Activated T-helper 1 cell treated with anti-CD3 and anti-CD28 coated beads, Interleukin-2, amount 50 U/mL, for 16 hours (primary cell): ENCODE measurements at places on chromosomes 6 and 20.
A peak's percentile ranks its signal among the peaks of the same experiment; 100 is the strongest.

GRCh38 chr6:38503960-38504682 lies 135.6 kb downstream of the BTBD9 start:
- DNase-seq = no peak

DNA sequence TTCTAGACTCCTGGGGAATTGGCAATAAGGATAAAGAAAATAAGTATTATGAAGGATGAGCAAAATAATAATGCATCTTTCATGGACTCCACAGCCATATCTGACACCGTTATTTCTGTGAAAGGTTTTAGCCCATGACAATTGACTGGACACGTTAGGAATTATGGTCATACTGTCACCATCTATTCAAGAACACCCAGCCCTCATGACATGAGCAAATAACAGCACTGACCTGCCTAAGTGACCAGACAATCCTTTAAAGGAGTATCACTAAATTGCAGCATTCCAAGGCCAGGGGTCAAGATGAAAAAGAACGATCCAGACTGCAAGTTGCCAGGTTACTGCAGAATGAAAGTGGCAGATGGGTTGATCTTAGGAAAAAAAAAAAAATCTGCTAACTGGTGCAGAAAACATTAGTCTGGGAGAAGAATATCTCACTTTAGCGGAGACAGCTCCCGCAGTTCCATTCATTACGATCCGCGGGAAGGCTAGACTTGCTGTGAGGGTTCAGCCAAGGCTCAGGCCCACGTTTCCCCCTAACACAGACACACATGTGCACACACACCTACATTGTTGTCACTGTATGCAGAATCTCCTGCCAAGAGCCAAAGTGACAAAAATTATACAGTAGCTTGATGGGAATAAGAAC lies 237.7 kb upstream of the AGPAT4 start:
- DNase-seq = no peak

- DNase-seq = no peak
Measured at GRCh38 chr20:4885877-4886276, 115.4 kb downstream of the SLC23A2 start.

- no peak for DNase-seq
Measured at GRCh38 chr6:143014764-143015163, 45.9 kb upstream of the AIG1 start.

DNA sequence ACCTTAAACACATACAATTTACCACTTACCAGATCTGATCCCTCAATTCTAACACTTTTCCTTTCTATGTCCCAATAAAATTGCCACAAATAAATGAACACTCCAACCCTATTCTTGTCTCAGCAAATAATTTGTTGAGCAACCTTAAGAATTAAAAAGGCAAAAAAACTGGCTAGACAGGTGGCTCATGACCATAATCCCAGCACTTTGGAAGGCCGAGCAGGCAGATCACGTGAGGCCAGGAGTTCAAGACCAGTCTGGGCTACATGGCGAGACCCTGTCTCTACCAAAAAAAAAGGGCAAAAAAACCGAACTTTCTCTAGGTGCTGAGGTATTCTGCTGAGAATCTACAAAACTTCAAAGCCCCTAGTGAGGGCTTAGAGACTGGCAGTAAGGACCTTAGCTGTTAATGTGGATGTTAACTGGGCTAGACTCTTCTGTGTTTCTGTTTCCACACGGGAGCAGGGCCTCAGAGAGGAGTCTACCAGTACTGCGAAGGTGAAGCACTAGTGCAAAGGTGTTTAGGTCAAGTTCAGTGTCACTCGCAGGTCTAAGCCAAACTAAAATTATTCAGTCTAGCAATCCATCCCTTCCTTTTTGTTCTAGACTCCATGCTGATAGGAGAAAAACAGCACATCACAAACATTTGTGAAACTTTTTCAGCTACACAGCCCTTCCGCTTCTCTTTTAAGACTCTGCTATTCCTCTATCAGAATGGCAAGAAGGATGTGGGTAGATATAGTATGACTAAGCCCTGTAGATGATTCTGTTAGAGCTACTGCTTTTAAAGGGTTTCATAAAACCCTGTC lies 2.6 kb downstream of the FASTKD5 start:
- DNase-seq = no peak

DNA sequence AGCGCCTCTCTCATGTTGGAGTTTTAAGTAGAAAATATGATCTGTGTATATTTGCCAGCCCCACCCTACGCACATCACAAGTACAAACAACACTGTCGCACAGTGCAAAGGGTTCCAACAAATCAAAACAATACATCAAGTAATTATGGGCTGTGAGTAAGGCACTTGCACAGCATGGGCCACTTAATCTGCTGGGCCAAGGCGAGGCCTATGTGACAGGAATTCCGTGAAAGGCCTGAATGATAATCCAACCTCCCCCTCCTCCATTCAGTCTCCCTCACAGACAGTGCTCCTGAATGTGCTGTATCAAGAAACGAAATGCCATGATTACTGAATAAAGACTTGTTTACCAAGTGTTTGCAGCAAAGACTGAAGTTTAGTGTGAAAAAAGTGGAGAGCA lies 130.1 kb upstream of the SLC2A12 start:
- DNase-seq = no peak

DNA sequence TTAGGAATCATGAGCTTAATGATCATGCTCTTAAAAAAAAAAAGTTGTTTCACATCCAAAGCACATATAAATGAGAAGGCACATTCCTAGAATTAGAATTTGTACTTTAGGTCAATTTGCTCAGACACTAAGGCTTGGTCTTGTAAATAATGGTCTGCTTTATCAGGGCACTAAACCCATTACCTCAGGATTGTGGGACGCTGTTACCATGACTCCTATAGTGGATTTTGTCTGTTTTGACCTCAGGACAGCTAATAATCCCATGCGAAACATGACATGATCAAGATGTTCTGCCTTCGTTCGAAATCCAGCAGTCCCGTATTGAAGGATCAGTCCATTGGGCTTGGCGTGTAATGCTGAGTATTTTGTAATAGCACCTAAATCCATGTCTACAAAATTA lies 2.4 kb downstream of the PGM3 start:
- DNase-seq = no peak

DNA sequence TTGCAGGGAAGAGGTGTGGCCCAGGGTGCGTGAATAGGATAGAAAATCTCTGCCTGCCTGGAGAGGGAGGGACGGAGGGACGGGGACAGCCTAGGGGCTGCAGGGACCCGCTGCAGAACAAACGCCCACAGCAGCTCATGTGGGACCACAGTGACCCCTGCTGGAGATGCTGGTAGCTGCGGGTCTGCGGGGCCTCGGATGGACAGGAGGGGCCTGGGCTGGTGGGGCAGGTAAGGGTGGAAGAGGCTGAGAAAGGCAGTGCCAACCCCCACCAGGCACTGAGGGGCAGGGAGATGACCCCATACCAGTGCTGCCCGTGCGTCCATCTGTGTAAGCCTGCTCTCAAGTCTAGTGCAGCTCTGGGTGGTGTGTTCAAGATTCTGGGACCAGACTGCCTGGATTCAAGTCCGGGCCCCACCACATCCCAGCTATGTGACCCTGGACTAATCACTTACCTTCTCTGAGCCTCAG lies 39.4 kb downstream of the KIAA1755 start:
- DNase-seq = peak; percentile 37

GRCh38 chr6:157635388-157636244 lies 187.4 kb upstream of the SNX9 start:
- DNase-seq = no peak

GRCh38 chr20:63177134-63177784 lies 38.7 kb downstream of the YTHDF1 start:
- DNase-seq = no peak

GRCh38 chr6:108655806-108656651 lies 95.3 kb downstream of the FOXO3 start:
- no peak for DNase-seq

DNA sequence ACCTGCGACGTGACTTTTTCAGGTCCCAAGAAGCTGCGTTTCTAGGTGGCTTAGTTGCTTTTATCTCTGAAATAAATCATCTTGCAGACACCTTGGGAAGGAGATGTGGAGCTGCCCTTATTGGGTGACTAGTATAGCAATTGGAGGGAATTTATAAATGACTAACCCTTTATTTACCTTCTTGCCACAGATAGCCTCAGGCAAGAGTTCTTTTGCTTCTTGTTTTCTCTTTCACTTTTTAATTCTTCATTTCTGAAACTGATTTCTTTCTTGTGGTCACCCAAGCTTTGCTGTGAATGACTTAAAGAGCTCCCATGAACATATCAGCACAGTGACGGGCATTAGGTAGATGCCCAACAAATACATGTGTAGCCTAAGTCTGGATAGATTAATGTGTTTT lies 3.0 kb downstream of the ADGRF4 start:
- no peak for DNase-seq

- DNase-seq = no peak
Measured at GRCh38 chr6:132695773-132696172, 18.1 kb downstream of the VNN1 start.

DNA sequence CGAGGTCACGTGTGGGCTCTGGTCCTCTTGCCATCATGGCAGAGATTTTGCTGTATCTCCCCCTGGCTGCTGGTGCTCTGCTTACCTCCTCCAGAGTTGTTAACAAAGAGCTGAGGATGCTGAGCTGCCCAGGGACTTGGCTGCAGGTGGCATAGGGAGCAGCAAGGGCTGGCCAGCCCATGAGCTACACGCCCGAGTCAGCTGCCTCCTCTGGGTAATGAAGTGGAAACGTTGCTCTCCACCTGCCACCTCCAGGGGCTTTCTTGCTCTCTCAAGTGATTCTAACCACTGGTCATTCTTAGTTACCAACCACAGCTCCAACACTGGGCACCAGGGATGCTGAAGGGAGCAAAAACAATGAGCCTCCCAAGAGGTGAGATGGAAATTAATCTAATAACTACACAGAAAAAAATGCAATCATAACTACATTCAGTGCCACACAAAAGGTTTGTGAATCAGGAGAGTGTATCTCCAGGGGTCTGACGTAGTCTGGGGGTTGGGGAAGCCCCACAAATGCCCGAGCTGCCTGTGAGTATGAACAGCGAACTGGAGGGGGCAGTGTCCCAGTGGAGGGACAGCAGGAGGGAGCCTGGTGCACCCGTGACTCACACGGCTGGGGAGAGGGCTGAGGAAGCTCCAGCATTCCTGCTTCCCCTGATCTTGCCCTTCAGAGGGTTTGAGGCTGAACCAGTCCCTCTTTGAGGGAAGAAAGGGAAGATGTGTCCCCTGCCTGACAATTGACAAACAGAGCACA lies 78.7 kb downstream of the CDH26 start:
- no peak for DNase-seq

GRCh38 chr20:17617212-17617867 lies 47.5 kb downstream of the DSTN start:
- no peak for DNase-seq

DNA sequence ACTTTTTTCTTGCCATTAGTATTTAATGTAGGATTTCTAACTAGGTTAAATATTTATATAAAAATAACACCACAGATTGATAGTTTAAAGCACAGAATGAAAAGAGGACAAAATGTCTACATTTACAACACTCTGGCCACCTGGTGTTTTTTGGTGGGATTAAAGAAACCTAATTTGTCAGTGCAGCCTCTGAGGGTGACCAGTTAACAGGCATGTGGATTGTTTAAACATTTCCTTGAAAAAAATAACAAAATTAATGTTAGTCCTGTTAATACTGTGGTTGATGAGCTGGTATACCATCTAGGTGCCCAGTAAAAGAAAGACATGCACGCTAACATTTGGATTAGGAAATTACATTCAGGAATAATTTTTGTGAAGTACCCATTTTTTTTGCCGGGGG lies 8.8 kb downstream of the SLC9A8 start:
- no peak for DNase-seq

- no peak for DNase-seq
Measured at GRCh38 chr6:142361779-142362750, 60.3 kb downstream of the ADGRG6 start.

DNA sequence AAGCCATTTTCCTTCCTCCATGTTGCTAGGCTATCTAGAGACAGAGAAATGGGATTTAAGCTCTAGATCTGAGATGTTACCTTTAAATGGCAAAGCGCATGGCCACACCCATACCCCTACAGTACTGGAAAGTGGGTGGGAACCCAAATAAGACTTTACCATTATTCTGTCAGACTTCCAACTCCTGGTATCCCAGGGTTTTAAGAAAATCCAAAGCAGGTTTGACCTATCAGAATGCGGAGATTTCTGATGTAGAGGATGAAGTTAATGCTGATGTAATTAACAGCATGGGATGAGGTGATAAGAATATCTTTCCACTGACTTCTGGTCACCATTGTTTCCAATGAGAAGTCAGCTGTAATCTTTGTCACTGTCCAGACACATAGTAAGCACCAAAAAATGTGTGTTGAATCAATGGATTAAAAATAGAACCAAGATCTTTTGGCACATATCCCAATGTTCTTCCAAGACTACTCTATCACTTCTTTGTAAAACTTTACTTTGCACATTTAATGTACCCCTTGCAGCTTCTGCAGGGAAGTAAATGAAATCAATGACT lies 140.8 kb upstream of the INSM1 start:
- no peak for DNase-seq

- DNase-seq = no peak
Measured at GRCh38 chr6:137878486-137879285, 11.6 kb downstream of the TNFAIP3 start.

DNA sequence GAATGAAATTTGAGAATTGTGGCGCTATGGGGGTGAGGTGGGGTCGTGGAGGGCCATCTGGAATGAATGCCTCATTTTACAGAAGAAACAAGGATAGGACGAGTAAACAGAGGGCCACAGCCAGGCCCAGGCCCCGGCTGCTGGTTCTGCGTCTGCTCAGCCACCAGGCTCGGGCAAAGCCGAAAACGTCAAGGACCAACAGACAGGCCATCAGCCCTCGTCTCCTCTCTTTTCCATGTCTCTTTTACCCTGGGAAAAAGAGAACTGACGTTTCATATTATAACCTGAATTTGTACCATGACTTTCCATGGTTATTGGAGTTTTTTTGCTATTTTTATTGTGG lies 212.4 kb upstream of the ARID1B start:
- no peak for DNase-seq

- DNase-seq = no peak
Measured at GRCh38 chr6:18978337-18979128, 591.4 kb downstream of the RNF144B start.

DNA sequence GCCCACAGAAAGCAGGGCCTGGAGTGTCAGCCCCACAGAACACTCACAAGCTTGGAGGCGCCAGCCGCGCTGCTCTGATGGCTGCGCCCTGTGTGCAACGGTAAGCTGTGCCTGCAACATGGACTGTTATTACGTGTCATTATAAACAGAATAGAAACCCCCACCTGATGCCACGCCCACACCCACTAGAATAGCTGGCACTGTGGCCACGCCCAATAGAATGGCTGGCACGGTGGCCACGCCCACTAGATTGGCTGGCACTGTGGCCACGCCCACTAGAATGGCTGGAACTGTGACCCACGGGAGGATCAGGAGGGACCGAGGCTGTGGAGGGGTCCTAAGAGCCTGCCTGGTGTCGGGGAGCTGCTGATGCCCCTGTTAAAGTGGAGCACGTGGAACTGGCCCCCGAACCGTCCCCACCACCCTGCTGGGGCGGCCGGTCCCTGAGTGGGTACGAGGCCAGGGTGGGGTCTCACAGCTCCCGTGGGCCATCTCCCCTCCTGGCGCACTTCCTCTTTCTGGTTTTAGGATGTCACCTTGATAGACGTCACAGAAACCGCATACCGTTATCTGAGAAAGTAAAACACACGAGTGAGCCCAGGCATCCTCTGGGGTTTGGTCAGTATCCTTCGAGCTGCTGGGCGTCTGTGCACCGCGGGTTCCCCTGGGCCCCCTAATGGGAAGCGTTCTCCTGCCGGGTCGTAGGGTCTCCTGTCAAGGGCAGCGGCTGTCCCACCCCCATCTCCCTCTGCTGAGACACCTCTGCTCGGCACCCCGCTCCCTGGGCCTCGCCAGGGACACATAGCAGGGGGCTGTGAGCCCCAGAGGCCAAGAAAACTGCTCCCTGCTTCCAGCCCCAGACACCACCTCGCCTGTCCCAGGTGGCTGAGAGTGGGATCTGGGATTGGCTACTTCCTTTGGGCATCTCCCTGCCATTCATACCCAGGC lies 25.4 kb downstream of the SLC17A9 start:
- peak; percentile 63 for DNase-seq
